ENCODE measurements at places on chromosomes 7 and 10.

DNA sequence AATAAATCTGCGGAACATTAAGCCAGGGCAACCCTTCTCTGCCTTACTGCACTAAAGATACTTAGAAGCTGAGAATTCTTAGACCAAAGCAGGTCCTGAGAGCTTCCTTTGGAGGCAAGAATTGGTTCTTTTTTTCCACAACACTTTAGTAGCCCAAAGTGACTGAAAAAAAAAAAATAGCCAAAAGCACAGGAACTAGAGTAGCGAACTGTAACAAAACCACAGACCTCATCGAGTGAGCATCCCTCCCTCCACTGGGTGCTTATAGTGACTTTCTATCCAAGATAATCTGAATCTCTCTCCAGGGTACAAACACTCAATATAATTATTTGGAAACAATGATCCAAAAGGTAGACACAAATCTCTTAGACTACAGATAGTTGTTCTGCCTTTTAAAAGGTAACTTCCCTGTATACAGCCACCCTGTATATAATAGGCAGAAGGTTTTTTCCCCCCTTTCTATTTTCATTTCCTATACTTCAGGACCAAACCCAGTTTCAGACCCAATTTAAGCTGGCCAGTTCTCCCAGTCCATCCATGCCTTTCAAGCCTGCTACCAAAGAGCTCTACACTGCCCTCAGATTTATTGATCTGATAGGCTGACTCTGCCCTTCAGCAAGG, 31.6 kb upstream of the KCNIP2 start:
- no peak for DNase-seq

DNA sequence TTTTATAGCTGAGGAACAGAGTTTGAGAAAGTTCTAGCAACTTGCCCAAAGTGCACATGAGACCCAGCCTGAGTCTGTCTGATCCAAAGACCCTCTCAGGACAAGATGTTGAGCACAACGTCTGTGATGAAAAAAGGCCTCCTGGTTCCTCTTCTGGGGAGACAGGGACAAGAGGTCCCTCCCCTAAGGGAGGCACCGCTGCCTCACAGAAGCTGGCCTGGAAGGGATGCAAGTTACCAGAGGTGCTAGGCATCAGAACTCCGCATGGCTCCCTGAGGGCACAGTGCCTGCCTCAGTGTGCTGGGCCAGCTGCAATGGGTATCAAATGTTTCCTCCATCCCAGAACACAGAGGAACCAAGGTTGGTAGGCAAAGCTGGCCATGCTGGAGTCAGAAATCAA, 302.4 kb downstream of the GRID1 start:
- DNase-seq = no peak

- no peak for DNase-seq
These were observed 3.8 kb downstream of the LMTK2 start for GRCh38 chr7:98110249-98111022.

DNA sequence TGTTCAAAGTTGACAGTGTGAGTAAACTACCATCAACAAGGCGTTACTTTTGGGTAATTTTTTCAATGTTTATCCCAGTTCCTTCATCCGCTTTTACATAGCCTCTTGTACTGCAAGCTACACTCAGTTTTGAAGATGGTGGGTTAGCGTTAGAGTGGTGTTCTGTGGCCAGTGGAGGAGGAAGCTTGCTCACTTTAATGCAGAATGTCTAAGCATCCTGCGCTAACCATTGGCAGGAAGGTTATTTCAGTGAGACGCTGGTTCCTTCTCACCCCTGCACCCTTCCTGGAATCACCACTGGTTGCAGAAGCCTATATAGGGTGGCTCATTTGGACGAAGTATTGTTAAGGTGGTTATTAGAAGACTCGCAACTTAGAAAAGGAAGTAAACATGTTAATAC, 159.1 kb downstream of the CELF2 start:
- no peak for DNase-seq

GRCh38 chr10:54131833-54132232, 669.2 kb downstream of the PCDH15 start:
- DNase-seq = no peak

DNA sequence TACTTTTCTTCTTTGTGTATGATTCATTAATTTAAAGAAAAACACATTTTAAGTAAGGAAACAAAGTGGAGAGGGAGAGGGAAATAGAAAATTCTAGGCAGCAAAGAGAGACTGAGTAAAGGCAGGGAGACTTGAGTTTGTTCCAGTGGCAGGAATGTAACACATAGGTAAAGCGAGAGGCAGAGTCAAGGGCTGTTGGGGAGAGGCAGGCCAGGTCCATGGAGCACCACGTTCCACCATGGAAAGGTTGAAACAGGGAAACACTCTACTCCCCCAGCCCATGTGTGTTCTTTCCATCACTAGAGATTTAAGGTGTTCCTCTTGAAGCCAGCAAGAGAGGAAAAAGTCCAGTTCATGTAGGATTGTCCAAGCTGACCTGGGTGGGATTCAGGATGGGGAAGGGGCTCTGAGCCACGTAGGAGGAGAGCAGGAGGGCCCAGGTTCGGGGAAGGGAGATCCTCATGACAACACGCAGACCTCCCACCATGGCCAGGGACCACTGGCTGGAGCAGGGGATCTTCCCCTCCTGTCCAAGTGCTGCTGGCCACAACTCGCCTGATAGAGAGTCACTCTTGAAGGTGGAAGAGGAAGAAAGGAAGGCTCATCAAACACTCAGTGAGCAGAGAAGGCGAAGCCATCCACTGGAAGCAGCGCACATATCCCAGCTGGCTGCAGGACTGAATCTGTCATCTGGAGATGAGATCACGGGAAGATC, 666.4 kb upstream of the MKI67 start:
- DNase-seq = no peak

GRCh38 chr10:6490614-6491013, 89.5 kb downstream of the PRKCQ start:
- no peak for DNase-seq

- no peak for DNase-seq
These were observed 27.0 kb downstream of the LMOD2 start for GRCh38 chr7:123682690-123683089.

- DNase-seq = no peak
These were observed 119.3 kb downstream of the CUX1 start for GRCh38 chr7:101936611-101937231.

DNA sequence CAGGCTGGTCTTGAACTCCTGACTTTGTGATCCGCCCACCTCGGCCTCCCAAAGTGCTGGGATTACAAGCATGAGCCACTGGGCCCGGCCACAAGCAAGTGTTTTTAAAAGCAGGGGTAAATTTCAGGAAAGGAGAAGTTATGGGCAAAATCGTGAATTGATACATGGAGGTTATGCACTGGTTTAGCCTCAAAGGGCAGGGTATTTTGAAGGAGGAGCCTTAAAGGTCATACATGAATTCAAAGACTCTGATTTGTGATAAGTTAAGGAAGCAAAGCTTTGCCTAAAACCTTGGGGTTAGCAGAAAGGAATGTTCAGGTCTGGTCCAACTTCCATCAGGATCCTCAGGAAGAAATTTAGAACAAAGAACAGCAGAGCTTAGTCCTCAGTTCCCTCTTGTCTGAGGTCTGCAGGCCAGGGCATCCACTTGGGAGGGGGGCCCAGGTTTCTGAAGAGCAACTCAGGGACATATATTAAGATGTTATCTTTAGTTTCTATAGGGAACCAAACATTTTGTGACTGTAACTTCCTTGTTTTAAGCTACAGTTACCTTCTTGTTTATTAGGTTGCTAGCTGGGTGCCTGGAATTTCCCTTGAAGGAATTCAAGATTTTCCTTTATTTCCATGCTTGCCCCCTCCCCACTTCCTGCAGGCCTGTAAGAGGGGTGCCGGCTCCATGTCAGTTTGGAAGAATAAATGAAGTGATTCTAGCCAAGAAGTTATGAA, 2.8 kb upstream of the REPIN1 start:
- DNase-seq = no peak

GRCh38 chr7:8365499-8366110, 67.8 kb upstream of the NXPH1 start:
- DNase-seq = no peak

Data from activated CD8-positive, alpha-beta memory T cell treated with anti-CD3 and anti-CD28 coated beads for 1 hour (primary cell).